Hematopoietic multipotent progenitor cell (in vitro differentiated cells): ENCODE measurements at places on chromosomes 7 and 10. TPM values are rescaled to one million over a fixed set of nuclear protein-coding genes. Genes with fewer than 3 reads are reported as not detected.

Gene CDHR1
- under 0.01 TPM for total RNA-seq

Gene PSMC2
- 50.9 TPM for total RNA-seq

Gene KIF20B
- total RNA-seq, result 1.1 TPM

Gene ZPBP
- 0.81 TPM for total RNA-seq

Gene NAMPT
- total RNA-seq, result 47.9 TPM

Gene NEUROG3
- total RNA-seq, result under 0.01 TPM

Gene AGMO
- not detected for total RNA-seq

Gene MYOZ1
- not detected for total RNA-seq

Gene WNT2
- not detected for total RNA-seq

Gene PITX3
- not detected for total RNA-seq

Gene CYP26C1
- 0.54 TPM for total RNA-seq

Gene CLCN1
- total RNA-seq, result 0.54 TPM

Gene IDI2
- not detected for total RNA-seq

Gene BEND7
- total RNA-seq, result 5.7 TPM

Gene FRMPD2
- not detected for total RNA-seq
